NCI-H748 treated with DMSO at 0.1 percent for 48 hours (cell line): ENCODE measurements at places on chromosomes 16 and 17.

- no peak for DNase-seq
Observed at GRCh38 chr16:74942977-74943918, 41.7 kb downstream of the WDR59 start.

- DNase-seq: no peak
Observed at GRCh38 chr16:17331071-17331607, 139.6 kb downstream of the XYLT1 start.

DNA sequence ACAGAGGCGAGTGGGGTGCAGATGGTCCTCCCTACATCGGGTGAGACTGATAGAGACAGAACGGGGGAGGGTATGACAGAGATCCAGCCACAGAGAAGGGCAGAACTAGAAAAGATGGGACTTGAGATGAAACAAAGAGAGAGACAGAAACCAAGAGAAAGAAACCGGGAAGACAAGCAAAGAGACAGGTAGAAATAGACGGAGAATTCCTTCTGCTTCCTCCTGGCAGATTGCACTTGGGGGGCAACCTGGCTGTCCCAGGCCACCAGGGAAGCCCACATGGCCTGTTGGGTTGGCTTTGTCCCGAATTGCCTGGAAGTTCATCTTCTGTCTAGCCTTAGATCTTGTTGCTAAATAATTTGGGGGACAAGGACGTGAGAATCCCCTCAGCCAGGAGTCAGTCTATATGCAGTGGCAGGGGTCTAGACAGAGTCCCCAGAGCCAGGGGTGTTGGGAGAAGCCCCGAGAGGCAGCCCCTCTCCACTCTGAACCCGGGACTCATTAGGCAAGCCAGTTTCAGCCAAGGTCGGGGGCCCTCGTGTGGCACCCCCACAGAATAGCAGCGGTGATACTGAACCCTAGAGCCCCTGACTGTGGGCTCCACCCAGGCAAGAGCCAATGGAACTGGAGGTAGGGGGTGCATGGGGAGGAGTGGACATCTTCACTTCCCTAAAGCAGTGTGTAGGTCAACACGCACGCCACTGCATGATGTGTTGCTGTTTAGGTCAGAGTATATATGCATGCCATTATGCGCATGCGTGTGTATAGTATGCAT is 627 bp upstream of the TSPOAP1 start:
- no peak for DNase-seq

- DNase-seq: no peak
Observed at GRCh38 chr17:46895171-46895570, 27.8 kb upstream of the GOSR2 start.

DNA sequence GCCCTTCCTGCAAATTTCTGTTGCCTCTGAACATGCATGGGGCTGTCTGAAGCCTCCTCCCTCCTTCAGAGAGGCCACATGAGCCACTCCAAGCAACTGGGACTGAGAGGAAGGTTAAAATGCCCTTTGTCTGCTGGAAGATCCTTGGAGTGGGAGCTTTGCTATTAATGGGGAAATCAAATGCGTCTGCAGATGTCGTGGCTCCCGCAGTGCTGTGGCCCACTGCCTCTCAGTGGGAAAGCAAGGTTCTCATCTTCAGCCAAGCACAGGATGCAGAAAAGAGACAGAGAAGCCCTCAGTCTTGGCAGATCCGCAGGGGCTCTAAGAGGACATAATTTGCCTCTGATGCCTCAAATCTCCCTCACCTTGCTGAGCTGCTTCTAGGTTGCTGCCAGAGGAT is 34.8 kb downstream of the PEMT start:
- DNase-seq: no peak

DNA sequence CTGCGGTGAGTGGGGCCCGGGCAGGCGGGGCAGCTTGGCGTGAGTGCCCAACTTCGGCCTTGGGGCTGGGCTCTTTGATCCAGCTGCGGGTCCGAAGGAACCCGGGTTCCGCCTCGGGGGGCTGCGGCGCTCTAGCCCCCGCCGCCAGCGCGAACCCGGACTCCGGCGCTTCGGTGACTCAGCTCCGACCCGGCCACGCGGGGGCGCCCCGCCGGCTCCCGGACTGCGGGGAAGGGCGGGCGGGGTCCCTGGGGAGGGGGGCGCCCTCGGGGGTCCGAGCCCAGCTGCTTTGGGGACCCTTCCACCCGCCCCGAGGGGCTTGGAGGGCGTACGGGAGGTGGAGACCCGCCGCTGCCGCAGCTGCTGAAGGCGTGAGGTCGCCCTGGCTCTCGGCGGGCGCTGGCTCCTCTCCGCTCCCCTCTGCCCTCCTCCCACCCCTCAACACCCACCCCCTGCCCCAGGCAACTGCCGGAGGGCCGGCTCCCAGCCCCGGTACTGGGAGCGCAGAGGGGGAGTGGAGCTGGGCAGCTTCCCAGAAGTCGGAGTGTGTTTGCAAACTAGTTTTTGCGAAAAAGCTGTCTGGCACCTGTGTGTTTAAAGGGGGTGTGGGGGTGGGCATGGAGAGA is 516 bp downstream of the CPNE2 start:
- no peak for DNase-seq

- no peak for DNase-seq
Observed at GRCh38 chr16:53612003-53612402, 91.7 kb downstream of the RPGRIP1L start.

- DNase-seq: peak; percentile 2
Observed at GRCh38 chr16:9134739-9135138, 43.3 kb downstream of the HAPSTR1 start.

- no peak for DNase-seq
Observed at GRCh38 chr17:72603420-72604242, 482.8 kb downstream of the SOX9 start.

DNA sequence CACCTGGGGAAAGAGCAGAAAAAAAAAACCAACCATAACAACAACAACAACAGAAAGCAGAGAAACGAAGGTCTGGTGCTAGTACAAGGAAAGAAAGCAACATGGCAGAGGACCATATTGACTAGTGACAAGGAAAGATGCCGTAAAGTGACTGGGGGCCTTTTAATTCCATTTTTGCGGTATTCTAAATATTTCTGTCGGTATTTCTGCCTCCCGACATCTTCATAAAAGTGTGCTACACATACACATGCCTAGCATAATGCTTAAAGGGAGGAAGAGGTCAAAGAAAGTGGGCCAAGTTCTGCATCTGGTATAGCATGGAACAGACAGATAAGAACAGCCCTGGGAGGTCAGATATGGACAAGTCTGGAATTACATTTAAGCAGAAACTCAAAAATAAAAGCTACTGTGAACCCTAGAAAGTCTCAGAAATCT is 19.5 kb upstream of the RNF43 start:
- no peak for DNase-seq

GRCh38 chr17:12987120-12987519 is 30.7 kb downstream of the ELAC2 start:
- no peak for DNase-seq

DNA sequence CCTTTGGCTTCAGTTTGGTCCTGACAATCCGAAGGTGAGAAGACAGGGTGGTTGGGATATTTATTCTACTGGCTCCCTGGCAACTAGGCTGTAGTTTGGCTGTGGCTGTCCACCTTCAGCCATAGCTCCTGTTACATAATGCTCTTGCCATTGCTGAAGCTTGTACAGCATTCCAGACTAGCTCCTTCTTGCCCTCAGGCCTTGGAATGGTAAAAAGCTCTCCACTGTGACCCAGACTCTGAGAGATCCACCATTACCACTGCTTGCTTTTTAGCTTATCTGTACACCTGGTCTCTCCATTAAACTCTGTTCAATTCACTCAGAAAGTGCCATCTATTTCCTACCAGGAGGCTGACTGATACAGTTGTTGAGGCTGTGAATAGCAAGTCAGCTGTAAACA is 231.8 kb upstream of the MON1B start:
- no peak for DNase-seq

DNA sequence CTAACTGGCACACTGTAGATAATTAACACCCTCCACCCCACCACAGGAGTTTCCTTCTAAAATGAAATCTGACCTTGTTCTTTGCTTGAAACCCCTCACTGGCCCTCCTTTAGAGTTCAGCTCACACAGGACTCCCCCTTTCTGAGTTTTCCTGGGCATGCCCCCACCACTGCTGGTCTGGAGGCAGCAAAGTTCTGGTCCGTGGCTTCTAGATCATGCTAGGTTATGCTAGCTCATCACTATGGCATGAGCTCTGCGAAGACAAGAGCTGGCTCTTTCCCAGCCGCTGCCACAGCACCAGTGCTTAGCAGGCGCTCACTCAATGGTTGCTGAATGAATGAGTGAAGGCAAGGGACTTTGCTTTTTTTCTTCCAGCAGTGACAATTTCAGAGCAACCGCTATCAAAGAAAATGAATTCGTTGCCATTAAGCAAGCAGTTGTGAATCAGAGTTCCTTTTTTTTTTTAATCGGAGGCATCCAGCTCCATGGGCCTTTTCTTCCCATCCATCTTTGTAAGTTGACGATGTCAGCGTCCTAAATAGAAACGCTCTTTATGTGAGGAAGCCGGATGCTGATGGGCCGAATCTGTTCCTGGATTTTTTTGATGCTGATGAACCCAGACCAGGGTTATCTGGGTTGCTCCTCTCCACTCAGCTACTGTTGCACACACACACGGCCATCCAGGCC is 80.8 kb upstream of the NOL11 start:
- no peak for DNase-seq

GRCh38 chr17:65041518-65041917 is 15.0 kb downstream of the GNA13 start:
- no peak for DNase-seq
